ENCODE measurements at places on chromosomes 6 and 20. TPM values are rescaled to one million over a fixed set of nuclear protein-coding genes. Genes with fewer than 3 reads are reported as not detected.

The RRAGD gene
- 15.4 TPM for total RNA-seq

The EMILIN3 gene
- not detected for total RNA-seq

The CHD6 gene
- total RNA-seq = 17.6 TPM

The TGIF2 gene
- 9.4 TPM for total RNA-seq

The THBS2 gene
- total RNA-seq = 10.6 TPM

The SH3BGRL2 gene
- 11.5 TPM for total RNA-seq

The CPNE1 gene
- total RNA-seq = 110 TPM

The TLDC2 gene
- total RNA-seq = 0.24 TPM

Data from tracheal epithelial cell (primary cell).